ENCODE measurements at places on chromosomes 7 and 10.

GRCh38 chr10:127715782-127716378 lies 21.1 kb upstream of the FOXI2 start:
- DNase-seq, result no peak

DNA sequence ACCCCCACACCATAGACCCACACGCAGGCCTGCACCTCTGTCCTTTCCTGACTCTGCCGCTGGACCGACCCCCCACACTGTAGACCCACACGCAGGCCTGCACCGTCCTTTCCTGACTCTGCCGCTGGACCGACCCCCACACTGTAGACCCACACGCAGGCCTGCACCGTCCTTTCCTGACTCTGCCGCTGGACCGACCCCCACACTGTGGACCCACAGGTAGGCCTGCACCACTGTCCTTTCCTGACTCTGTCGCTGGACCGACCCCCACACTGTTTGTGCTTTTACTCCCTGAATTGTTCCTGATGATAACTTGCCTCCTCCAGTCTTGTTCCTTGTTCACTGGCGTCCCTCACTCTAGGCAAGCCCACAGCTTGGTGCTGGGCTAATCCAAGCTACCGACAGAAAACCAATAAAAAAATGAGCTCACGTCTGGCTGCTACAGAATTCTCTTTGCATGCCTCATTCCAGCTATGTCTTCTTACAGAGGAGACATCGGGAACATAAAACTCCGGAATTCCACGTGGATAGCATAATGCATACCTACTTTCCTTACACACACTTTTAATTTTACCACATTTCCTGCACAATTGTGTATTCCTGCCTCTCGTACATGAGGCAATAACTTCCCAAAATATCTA lies 494.3 kb downstream of the PTPRN2 start:
- DNase-seq, result no peak

DNA sequence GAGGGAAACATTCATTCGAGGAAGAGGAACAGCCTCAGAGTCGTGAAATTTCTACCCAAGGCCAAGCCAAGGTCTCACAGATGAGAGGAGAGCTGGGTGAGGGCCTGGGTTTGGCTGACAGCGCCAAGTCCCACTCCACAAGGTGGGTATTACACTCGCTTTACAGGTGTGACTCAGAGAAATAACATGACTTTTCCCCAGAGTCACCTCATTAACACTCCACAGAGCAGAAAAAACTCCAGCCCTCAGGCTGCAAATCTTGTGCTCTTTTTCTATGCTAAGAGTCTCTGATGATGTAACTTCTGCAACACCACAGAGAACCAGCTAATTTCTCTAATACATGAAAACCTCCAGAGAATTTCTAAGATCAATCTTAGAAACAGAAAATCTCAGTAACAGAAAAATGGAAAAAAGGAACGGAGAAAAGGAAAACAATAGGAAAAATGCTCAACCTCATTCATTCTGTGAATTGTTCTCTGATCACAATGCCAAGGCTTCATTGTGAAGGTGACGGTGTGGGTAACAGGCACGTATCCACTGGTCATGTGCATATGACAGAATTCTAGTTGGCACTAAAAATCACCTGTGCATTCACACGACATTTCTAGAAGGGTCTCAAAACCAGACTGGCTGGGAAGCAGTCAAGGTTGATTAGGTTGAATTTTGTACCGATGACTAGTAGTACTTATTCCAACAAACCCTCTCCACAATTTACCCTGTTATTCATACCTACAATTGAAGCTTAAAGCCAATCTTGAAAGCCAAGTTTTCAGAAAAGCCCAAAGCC lies 20.3 kb downstream of the YWHAG start:
- DNase-seq, result no peak

GRCh38 chr7:48643431-48644013 lies 280.8 kb upstream of the CDC14C start:
- no peak for DNase-seq

DNA sequence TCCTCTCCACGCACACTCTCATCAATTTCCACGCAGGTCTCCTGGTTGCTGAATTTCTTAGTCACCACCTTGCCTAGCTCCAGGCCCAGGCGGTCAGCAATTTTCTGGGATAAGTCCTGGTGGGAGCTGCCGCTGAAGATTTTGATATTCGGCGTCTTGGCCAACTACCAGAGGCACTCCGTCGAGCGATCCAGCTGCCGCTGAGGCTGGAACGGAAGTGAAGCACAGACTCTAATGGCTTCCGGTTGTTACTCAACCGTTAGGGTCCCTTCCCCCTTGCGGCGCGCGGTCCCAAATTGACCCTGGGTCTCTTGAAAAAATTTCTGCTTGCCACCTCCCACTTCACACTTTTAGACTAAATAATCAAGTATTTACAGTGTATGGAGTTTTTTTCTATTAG lies at the start of gene PRPS1L1:
Gene PRPS1L1, minus strand, starts transcription at position 219 of the 400 bp plus-strand sequence.
- DNase-seq, result no peak

GRCh38 chr7:115779561-115779960 lies 251.0 kb downstream of the TFEC start:
- DNase-seq, result no peak

DNA sequence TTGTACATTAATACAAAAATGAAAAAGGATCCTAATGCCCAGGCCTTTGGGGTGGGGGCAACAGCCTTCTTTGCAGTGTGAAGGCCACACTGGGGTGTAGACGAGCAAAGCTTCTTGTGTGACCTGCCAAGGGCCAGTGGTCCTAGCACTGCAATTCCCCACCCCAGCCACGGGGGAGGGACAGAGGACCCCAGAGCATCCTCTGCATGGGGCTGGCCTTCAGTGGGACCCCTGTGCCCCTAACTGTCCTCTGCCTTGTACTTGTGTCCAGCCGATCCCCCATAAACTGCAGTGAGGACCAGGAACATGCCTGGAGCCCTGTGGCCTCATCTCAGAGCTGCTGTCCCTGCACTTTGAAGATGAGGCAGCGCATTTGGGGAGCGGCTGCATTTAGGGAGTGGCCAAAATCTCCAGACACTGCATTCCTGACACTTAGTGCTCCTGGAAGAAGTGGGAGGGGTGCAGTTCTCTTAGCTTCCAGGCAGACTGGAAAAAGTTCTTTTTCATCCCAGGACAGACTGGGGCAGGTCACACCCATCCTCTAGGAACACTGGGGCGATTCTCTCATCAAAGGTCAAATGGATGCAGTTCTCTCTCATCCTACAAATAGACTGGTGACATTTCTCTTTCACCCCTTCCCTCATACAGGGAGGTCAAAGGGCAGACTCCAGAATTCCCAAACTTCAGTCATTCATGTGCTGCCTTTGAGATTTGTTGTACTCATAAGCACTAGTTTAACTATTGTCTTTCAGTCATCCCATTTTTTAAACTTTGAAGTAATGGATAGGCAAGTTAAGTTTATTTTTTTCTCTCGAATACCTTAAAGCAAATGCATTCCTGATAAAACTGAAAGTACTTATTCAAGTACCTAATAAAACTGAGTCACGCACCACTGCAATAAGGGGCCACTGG lies 922 bp upstream of the MYO1G start:
- DNase-seq, result no peak
